Endothelial cell of umbilical vein (primary cell): ENCODE measurements at places on chromosomes 13 and 19. TPM values are rescaled to one million over a fixed set of nuclear protein-coding genes. Genes with fewer than 3 reads are reported as not detected.
A peak's percentile ranks its signal among the peaks of the same experiment; 100 is the strongest.

DNA sequence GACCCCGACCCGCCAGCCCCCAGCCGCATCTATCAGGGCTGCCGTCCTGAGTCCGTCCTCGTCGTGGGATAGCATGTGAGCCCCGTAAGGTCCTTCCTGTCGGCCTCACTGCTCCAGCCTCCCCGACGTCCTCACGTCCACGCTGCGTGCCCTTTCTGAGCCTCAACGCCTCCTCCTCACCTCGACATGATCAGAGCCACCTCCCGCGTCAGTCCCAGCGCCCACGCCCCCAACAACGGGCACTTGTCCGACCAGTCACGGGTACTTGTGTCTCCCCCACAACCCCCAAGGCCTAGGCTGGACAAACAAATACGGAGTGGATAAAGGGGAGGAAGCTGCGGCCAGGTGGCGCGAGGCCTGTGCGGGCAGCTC, 665 bp downstream of the ZNF497 start:
- peak overlapping the region; percentile 57 for H3K27ac ChIP-seq
- peaks cover 5% of the 10 kb centered on the region for H3K4me1 ChIP-seq
- DNase-seq = no peak
- peaks cover 12% of the 10 kb centered on the region for H3K27me3 ChIP-seq
- no peaks in the 10 kb centered on the region for H3K36me3 ChIP-seq

GRCh38 chr19:1070931-1071791, 4.2 kb downstream of the ARHGAP45 start:
- no peaks in the 10 kb centered on the region for H3K36me3 ChIP-seq
- no peaks in the 10 kb centered on the region for H3K27me3 ChIP-seq
- no peak for DNase-seq
- no peak overlapping the region for H3K27ac ChIP-seq

- H3K27me3 ChIP-seq = no peaks in the 10 kb centered on the region
- no peak overlapping the region for H3K27ac ChIP-seq
- H3K36me3 ChIP-seq = no peaks in the 10 kb centered on the region
- DNase-seq = no peak
- H3K4me1 ChIP-seq = no peaks in the 10 kb centered on the region
These were observed 203.1 kb upstream of the TRPC4 start for GRCh38 chr13:38072696-38073095.

DNA sequence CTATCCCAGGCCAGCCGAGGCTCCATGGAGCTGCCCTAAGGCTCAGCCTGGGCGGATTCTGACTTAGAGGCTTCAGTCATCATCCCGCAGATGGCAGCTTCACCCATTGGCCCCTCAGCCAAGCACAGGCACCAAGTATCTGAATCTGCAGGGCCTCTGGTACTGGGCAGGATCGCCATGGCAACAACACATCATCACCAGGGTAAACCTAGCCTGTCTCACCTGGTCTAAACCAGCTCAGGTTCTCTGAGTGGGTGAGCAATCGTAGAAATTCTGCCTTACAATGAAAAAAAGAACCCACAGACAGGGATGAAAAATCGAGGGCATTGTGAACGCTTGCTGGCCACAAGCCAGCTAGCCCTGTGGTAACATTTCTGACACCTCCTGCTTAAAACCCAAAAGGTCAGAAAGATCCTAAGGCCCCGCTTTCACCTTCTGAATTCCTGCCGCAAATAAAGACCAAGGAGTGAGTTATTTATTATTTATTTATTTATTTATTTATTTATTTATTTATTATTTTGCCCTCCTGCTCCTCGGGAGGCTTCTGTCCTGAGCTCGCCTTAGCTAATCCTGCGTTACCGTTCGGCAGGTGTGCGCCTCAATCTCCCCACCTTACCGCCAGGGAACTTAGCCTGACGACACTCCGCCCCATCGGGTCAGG, 12.0 kb upstream of the CEACAM21 start:
- no peak overlapping the region for H3K27ac ChIP-seq
- H3K4me1 ChIP-seq = peaks cover 3% of the 10 kb centered on the region
- DNase-seq = no peak
- peaks cover 28% of the 10 kb centered on the region for H3K27me3 ChIP-seq
- H3K36me3 ChIP-seq = no peaks in the 10 kb centered on the region
- no peak overlapping the region for H3K4me3 ChIP-seq

DNA sequence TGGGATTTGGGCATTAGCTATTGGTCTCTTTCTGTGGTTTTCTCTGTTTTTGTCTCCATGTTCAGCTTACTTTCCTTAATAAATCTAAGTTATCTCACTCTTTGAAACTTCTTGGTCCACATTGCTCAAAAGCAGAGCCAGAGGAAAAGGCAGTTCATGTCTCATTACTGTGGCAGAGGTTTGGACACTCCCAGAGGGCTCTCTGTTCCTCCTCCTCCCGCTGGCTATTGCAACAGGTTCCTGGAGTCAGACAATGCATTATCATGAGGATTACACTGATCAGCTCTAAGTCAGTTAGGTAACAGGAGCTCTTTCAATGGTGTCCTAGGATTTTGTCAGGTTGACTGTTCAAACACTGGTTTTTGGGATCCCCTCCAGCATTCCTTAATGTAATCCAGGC, 298.8 kb downstream of the NDFIP2 start:
- no peak overlapping the region for H3K4me3 ChIP-seq
- H3K27me3 ChIP-seq = no peaks in the 10 kb centered on the region
- DNase-seq = no peak
- no peaks in the 10 kb centered on the region for H3K36me3 ChIP-seq

DNA sequence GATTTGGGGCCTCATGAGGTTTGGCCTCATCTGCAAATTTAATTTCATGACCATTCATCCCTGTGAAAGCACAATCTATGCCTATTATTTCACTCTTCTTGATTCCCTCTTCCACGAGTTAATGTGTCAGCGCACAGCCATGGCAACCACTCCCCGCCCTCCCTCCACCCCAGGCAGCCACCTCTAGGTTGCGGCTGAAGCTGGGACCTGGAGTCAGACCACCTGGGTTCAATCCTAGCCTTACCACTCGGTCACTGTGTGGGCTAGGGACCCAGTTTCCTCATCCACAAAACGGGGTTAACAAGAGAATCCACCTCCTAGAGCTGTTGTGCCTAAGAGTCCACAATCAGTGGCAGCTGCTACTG, 9.8 kb downstream of the CHST8 start:
- DNase-seq = no peak
- H3K4me1 ChIP-seq = no peaks in the 10 kb centered on the region
- H3K4me3 ChIP-seq = no peak overlapping the region
- no peak overlapping the region for H3K27ac ChIP-seq

DNA sequence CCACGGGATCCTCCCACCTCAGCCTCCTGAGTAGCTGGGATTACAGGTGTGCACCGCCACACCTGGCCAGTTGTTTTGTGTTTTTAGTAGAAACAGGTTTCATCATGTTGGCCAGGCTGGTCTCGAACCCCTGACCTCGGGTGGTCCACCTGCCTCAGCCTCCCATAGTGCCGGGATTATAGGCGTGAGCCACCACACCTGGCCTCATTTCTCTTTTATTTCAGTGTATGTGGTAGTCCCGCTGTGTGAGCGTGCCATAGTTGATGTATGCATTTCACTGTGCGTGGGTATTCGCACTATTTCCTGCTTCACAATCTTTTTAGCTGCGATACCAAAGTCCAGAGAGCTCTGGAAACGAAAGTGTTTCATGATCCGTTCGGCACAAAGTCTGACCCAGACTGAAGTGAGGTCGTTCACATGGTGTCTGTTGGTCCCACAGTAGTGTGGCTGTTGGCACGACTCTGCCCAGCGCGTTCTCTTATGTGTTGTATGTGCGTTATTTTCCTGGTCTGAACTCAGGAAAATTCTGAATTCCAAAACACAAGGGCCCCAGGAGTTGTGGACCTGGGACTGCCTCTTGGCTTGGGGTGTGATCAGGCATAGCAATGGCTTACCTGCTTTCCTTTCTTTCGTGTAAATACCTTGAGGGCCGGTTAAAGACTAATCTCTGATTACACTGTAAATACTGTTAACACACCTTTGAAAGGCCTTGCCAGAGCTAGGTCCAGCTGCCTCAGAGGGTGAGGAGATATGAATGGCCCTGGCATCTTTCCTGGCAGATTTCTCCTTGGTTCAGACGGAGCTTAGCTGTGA, 8.6 kb downstream of the EPN1 start:
- no peak overlapping the region for H3K4me3 ChIP-seq
- DNase-seq = no peak
- H3K36me3 ChIP-seq = peaks cover 48% of the 10 kb centered on the region
- H3K27me3 ChIP-seq = no peaks in the 10 kb centered on the region
- peaks cover 8% of the 10 kb centered on the region for H3K4me1 ChIP-seq

GRCh38 chr13:59674616-59675015, 489.1 kb downstream of the DIAPH3 start:
- H3K4me1 ChIP-seq = peaks cover 2% of the 10 kb centered on the region
- no peak for DNase-seq
- H3K27me3 ChIP-seq = no peaks in the 10 kb centered on the region
- H3K4me3 ChIP-seq = no peak overlapping the region
- H3K36me3 ChIP-seq = no peaks in the 10 kb centered on the region
- no peak overlapping the region for H3K27ac ChIP-seq

GRCh38 chr13:30103161-30103840, 204.1 kb downstream of the KATNAL1 start:
- no peak overlapping the region for H3K27ac ChIP-seq
- H3K27me3 ChIP-seq = peaks cover 4% of the 10 kb centered on the region
- H3K4me3 ChIP-seq = no peak overlapping the region
- no peak for DNase-seq

DNA sequence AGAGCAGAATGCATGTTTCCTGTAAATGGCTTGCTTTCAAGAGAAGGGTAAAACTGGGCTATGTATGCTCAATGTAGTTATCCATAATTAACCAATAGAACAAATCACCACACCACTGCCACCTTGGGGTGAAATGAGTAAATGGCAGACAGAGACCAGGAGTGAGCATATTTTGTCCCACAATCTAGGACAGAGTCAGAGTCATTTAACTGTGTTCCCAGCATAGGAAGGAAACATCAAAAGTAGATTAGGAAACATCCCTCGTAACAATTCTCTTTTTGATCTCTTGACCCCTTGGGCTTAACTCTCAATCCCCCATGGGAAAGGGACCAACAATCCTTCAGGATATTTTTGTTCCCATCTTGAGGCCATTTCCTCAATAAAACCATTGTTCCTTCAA, 224.8 kb downstream of the NHLRC3 start:
- DNase-seq = peak; percentile 71
- no peak overlapping the region for H3K27ac ChIP-seq
- no peaks in the 10 kb centered on the region for H3K4me1 ChIP-seq
- no peak overlapping the region for H3K4me3 ChIP-seq
- peaks cover 11% of the 10 kb centered on the region for H3K27me3 ChIP-seq

GRCh38 chr19:56837004-56837403, 3.5 kb downstream of the PEG3 start:
- no peaks in the 10 kb centered on the region for H3K36me3 ChIP-seq
- no peak overlapping the region for H3K27ac ChIP-seq
- no peak for DNase-seq
- no peaks in the 10 kb centered on the region for H3K27me3 ChIP-seq

DNA sequence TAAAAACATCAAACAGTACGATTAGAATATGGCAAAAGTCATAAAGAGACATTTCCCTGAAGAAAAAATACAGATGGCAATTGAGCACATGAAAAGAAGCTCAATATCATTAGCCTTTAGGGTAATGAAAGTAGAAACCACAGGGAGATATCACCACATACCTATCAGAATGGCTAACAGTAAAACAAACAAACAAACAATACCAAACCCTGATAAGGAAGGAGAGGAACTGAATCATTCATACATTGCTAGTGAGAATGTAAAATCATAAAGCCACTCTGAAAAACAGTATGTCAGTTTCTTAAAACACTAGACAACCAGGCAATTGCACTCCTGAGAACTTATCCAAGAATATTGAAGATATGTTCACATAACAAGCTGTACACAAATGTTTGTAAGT, 1342.5 kb upstream of the SLC10A2 start:
- DNase-seq = peak; percentile 54
- H3K27me3 ChIP-seq = no peaks in the 10 kb centered on the region
- no peaks in the 10 kb centered on the region for H3K36me3 ChIP-seq
- no peak overlapping the region for H3K4me3 ChIP-seq

The DLL3 gene
- 0.40 and 0.55 TPM in 2 replicates for total RNA-seq

The ZNF737 gene
- 4.8 and 6.0 TPM in 2 replicates for total RNA-seq

The CDC42EP5 gene
- total RNA-seq = 73.8 and 85.5 TPM in 2 replicates

The NLRP7 gene
- not detected in 2 replicates for total RNA-seq

The WASF3 gene
- 29.7 and 32.4 TPM in 2 replicates for total RNA-seq
